Stimulated activated CD4-positive, alpha-beta T cell treated with anti-CD3 and anti-CD28 coated beads, Interleukin-12 subunit alpha, Interleukin-12 subunit beta, amount 100 ng/mL, for 24 hours (primary cell): ENCODE measurements at places on chromosomes 13 and 19.

GRCh38 chr13:33153421-33154404, 131.8 kb downstream of the STARD13 start:
- DNase-seq: no peak

DNA sequence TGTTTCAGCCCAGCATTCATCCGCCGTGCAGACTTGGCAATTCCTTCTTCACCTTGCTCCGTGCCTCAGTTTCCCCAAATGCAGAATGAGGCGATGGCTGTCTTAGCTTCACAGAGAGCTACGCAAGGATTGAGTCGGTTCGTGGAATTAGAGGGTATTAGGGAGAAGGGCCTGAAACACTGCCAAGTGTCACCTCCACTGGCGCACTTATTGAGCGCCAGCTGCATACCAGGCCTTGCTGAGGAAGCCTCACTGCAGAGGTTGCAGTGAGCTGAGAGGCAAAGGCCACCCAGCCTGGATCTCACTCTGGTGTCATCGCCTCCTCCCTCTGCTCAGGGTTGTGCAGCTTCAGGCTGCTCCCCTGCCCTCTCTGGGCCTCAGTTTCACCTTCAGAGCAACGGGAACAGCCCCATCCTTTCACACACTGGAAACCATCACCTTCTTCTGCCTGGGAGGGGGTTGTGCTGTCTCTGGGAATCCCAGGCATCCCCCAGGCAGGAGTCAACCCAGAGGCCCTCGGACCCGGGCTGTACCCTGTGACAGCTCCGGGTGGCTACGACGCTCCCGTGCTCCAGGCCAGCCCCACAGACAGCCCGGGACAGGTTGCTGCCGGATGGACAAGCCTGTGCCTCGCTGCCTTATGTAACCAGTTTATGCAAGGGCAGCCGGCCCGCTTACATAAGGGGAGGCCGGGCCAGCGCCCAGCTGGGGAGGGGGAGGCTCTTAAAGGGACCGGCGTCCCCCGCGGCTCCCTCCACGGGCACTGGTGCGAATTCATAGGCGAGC, 31.9 kb downstream of the NFIC start:
- no peak for DNase-seq

- DNase-seq: no peak
Observed at GRCh38 chr13:105518086-105518485, 1017.4 kb downstream of the EFNB2 start.

GRCh38 chr19:13190781-13191540, 40.8 kb downstream of the IER2 start:
- no peak for DNase-seq

- no peak for DNase-seq
Observed at GRCh38 chr13:43414111-43414510, 372.7 kb downstream of the ENOX1 start.

- no peak for DNase-seq
Observed at GRCh38 chr19:10454267-10454666, 33.9 kb downstream of the PDE4A start.

GRCh38 chr13:76939215-76939614, 9.1 kb upstream of the ACOD1 start:
- DNase-seq: no peak

GRCh38 chr13:80086304-80086721, 254.6 kb downstream of the SPRY2 start:
- DNase-seq: no peak

DNA sequence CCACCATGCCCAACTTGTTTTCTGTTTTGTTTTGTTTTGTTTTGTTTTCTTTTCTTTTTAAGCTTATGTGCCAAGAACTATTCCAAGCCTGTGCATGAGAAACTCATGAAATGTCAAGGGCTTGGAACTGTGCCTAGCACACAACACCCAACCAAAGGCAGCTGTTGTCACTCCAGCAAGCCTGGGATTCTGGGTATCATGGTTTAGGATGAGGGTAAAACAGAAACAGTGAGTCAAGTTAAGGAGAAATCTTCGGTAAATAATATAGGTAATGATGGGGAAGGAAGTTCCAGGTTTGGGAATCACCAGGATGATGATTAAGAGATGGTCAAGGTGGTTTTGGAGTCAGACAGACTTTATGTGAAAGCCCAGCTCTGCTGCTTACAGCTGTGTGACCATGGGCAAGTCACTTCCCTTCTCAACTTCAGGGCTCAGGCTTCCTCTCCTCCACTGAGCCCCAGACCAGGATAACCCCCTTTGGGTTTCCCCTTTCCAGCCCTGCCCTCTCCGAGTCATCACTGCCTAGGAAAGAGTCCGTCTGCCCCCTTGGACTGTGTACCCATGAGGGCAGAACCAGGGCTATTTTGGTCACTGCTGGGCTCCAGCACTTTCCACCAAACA, 5.0 kb downstream of the PVR start:
- DNase-seq: no peak

DNA sequence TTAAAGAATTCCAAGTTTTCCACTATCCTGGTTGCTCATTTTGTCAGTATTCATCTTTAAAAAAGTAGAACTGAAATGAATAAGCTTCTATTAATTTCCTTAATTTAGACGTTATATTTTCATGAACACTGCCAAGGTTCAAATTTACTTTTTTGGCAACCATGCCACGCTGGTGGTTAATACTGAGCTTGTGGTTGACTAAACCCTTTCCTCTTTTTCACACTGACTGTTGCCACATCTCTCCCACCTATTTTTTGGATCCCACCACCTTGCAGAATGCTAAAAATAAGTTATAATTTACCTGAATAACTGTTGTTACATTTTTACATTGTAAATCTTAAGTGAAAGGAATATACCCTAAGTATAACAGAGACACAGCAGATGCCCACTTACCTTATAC, 45.0 kb downstream of the FLT3 start:
- no peak for DNase-seq

DNA sequence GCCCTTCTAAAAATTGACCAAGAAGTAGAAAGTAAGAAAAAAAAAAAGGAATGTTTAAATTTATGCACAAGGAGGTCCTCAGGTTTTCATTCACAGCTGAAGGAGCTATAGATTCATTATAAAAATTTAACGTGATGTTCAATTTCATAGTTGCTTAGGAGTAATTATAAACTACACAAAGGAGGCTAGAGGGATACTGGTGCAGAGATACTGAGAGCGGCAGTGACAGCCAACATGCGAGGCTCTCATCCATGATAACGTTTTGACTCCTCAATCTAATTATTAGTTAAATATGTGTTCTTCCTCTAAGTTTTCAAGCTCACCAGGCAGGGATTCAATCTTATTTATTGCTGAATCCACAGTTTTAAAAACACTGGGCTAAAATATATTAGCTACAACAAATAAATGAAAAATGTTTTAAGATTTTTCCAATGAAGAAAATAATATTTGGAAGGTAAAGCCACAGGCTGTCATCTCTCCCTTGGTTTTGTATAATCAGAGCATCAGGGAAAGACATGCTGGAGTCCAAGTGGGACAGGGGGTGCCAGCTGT, 49.8 kb upstream of the TRPC4 start:
- DNase-seq: no peak

DNA sequence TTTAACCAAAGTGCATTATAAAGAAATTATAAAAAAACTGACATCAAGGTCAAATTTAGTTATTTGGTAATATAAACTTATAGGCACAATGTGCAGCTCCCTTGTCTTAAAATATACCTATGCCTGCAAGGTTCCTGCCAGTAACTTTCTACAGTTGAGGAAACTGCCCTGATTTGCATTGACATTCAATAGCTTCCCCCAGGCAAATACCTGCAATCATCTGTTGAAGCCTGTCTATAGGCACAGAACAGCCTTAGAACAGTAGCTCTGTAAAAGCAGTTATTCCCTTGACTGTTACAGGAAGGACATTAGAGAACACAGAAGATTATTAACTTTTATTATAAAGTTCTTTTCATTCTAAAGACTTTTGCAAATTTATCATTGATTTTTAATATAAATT, 1239.5 kb downstream of the PCDH9 start:
- DNase-seq: no peak

DNA sequence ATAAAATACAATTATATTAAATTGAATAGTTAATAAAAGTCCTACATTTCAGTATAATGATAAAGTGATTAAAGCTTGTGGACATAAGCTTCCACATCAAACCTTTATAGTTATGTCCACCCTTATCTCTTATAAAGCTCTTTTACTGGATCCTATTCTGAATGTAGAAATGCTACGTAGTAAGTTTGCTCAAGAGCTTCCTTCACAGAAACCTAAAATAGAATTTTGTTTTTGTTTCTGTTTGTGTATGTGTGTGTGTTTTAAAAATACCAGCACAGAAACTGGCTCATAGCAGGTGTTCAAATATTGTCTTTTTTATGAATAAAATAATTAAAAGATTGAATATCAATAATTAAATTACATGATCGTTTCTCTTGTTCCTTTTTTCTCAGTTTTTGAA, 21.0 kb upstream of the UFM1 start:
- no peak for DNase-seq

GRCh38 chr19:55242517-55242916, 14.0 kb upstream of the TMEM86B start:
- DNase-seq: no peak

- DNase-seq: no peak
Observed at GRCh38 chr19:29851769-29852521, 40.2 kb downstream of the CCNE1 start.
